ENCODE measurements at places on chromosomes 11 and 22.

GRCh38 chr11:61922539-61922938 lies 5.2 kb upstream of the RAB3IL1 start:
- DNase-seq = no peak

DNA sequence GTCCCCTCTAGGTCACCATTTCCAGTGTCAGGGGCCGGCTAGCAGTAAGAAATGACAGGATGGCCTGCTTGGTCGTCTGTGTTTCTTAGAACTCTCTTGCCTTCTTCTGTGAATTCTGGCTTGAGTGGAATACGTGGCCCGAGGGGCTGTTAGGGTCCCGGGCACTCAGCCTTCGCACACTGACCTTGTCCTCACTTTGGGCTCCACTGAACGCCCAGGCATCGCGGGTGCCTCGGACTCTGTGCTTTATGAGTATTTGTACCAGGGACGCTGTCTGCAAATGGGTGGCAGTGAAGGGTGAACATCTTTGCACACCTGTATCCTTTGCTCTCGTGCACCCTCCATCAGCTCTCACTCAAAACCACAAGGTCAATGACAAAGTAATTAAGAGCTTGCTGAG lies 123.4 kb upstream of the ANO1 start:
- DNase-seq = no peak

GRCh38 chr11:79834015-79834414 lies 393.2 kb upstream of the TENM4 start:
- DNase-seq = no peak

DNA sequence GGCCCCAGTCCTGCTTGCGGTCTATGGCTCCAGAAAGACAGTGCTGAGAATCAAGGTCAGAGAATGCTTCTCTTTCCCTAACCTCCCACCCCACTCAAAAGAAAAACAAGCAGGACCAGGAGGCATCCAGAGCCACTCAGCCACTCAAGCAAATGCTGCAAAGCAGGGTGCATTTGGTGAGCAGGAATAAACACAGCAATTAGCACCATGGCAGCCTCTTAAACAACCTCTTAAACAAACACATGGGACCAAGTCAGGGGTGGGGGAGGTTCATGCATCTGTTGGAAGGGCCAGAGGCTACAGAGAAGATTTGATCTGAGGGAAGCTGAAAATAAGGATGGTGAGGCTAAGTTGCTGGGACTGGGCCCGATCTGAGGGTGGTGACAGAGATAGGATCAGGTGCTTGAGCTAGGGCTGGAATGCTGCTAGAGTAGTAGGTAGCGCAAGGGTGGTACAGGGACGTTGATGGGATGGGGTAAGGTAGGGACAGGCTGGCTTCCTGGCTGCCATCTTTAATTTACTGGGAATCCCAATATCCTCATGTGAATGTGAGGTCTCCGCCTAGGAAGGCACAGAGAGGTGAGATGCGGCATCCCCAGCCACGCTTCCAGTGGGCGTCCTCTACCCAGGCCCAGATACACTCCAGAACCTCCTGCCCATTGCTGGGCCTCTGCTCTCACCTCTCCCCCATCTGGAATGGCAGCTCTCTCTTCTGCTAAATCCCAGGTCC lies 26.6 kb upstream of the LMO1 start:
- no peak for DNase-seq

DNA sequence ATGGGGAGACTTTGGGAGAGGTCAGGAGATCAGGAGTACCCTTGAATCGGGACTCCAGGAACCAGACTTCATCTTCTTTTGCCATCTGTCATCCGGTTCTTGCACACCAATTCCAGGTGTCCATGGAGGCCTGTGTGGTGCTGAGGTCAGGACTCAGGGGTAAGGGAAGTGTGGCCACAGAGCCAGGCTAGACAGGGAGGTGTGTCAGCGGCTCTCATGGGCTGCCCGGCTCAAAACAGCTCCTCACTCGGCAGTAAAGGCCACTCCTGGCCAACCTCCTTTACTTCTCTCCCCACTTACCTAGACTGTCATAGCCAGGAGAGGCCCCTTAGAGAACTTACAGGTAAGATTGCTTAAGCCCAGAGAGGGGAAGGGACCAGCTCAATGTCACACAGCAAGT lies 75.7 kb upstream of the NECTIN1 start:
- no peak for DNase-seq

All from WTC11 (cell line).